ENCODE measurements at places on chromosomes 4 and X.
A peak's percentile ranks its signal among the peaks of the same experiment; 100 is the strongest.

DNA sequence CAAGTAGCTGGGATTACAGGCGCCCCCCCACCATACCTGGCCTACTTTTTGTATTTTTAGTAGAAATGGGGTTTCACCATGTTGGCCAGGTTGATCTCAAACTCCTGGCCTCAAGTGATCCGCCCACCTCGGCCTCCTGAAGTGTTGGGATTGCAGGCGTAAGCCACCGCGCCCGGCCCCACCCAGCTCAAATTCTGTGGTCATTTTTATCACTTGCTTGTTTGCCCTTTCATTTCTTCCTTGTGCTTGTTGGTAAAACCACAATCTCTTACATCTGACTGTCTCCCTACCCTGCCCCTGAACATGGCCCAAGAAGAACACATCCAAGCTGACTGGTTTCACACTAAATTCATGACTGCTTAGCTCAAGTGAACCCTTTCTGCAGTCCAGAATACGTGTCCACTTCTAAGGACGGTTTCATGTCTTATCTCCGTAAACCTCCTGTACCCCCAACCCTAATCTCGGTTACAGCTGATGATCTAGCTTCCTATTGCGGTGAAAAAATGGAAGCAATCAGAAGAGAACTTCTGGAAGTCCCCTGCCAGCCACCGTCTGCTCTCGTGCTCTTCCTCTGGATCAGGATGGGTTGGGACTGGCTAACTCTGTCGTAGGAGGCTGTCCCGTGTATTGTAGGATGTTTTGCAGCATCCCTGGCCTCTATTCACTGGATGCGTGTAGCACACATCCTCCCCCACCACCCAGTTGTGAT is 5.4 kb upstream of the RS1 start:
- peak; percentile 46 for DNase-seq

DNA sequence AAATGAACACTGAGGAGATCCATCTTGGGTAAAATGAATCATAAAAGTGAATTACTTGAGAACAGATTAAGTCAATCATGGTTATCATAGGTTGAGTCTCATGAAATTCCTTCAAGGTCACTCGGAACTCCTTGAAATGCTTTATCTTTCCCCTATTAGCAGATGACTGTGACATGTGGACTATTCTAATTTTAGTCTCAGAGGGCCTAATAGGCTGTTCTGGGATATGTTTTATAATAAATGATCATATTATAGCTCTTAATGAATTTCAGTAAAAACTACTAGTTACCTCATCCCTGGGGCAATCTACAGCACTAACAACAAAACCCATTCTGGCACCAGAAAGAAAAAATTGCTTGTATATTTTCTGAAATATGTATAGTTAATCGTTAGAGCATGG is 44.7 kb downstream of the SPATA4 start:
- DNase-seq: no peak

DNA sequence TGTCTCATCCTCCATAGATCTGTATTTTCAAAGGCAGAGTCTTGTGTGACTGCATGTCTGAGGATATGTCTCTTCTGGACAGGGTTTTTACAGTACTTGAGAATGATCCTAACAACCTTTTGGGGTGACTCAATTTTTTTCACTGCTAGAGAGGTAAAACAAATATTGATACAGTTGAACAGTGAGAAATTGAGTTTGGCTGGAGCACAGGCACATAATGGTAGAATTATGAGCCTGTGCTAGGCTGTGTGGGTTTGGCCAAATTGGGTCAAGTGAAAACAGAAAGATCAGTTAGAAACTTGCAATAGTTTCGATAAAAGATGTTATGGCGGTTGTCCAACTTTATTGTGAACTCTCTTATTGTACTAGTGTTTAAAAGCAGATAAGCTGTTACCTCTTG is 23.3 kb upstream of the EOLA2 start:
- no peak for DNase-seq

DNA sequence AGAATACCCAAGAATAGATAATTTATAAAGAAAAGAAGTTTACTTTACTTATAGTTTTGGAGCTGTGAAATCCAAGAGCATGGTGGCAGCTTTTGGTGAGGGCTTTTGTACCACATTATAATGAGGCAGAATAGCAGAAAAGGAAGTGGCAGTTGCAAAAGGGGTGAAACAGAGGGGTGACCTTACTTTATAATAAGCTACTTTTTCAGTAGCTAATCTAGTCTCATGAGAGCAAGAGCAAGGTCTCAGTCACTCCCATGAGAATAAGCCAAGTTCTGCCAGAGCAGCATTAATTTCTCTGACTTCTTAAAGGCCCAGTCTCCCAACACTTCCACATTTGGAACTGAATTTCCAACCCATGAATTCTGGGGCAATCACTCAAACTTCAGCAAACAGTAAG is 502.0 kb downstream of the GBA3 start:
- DNase-seq: no peak
